ENCODE measurements at places on chromosomes 6 and 20.

GRCh38 chr20:53656293-53657202 is 62.9 kb upstream of the ZNF217 start:
- DNase-seq = no peak

GRCh38 chr20:33076662-33077372 is 2.6 kb upstream of the BPIFB4 start:
- DNase-seq = no peak

- DNase-seq = no peak
Observed at GRCh38 chr20:62515280-62515679, 39.5 kb upstream of the GATA5 start.

DNA sequence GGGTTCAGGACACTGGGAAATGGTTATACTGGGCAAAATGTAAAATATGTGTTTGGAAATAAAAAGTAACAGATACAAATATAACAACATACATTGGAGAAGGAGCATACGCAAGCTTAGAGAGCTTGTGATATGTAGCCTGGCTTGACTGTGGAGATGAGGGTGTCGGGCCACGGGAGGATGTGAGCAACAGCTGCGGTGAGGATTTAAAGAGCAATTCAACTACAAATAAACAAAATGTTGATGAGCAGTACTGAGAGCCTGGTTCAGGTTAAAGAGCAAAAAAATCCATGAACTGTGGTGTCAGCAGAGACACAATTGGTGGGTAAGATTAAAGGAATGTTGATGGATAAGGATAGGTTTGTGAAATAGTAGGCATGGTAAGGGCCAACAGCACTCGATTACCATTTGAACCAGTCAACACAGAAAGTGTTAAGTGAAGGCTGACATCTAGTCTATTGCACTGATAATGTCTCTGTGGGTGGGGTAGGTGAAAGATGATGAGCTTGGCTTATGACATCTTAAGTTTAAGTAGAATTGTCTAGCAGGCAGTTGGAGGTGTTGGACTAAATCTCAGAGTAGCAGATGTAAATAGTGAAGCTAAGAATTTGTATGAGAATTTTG is 723.2 kb downstream of the EPM2A start:
- no peak for DNase-seq

GRCh38 chr6:1461207-1461606 is 71.8 kb downstream of the FOXF2 start:
- no peak for DNase-seq

DNA sequence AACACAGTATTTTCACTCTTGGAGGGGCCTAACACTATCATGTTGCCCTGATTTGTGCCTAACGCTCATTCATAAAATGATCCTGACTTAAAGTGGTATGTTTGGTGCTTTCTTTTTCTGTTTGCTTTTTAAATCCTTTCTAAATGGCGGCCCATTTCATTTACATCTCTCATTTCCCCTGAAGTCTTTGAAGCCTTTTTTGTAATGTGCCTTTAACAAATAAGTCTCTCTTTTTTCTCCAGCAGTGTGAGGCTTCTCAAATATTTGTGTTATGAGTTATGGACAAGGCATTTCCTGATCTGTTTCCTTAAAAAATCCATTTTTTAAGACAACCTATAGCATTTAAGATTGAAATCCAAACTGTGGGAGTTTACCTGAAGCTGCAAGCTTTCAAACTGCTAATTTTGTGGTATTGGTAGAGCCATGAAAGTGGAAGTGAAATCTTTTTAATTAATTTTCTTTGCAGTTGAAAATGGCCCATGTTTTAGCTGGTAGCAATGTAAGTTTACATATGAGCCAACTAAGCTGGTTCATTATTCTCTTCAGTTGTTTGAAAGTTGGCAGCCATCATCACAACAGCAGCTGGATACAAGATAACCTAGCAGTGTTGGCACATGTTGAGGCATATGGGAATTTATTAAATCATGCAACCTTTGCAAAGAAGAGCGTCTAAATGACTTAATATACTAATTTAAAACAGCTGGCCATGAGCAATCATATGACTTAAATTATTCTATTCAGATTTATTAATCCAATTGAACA is 469.7 kb downstream of the CDKAL1 start:
- no peak for DNase-seq

All from right renal cortex interstitium (tissue), 3 donors.